ACHN (cell line): ENCODE measurements at places on chromosomes 1 and 21.
A peak's percentile ranks its signal among the peaks of the same experiment; 100 is the strongest.

GRCh38 chr21:38965241-38965640 lies 159.5 kb downstream of the ETS2 start:
- no peak for DNase-seq

- DNase-seq: no peak
Measured at GRCh38 chr21:35438643-35439404, 389.7 kb upstream of the RUNX1 start.

GRCh38 chr1:165367375-165367993 lies 11.0 kb upstream of the LMX1A start:
- peak; percentile 75 for DNase-seq

DNA sequence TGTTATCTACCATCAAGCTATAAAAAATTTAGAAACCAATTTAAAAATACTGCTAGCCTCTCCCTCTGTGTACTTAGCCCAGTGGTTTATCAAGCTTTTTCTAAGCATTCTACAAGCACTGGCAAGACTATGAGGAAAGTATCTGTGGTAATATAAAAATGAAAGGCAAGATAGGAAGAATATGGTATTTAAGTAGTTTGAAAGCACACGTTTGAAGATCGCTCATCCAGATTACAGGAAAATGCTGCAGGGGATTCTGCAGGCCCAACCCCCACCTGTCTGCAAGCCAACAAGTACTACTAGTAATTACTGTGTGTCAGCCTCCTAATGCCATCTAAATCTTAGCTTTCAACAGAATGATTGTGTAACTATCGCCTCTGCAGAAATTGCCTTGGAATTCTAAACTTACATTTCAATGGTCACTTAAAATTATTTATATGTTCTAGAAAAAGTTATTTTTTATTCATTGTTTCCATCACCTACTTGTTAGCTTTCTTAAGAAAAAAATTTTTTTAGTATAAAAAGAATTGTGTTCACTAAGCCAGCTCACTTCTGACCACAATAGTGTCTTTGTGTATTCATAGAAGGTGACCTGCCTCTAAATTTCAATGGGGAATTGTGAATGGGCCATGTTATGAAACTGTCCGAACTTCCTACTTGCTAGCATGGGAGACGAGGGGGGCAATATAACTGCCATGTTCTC lies 8.5 kb downstream of the ERRFI1 start:
- no peak for DNase-seq

GRCh38 chr1:232383455-232384123 lies 246.3 kb downstream of the SIPA1L2 start:
- DNase-seq: no peak

GRCh38 chr1:209609041-209609790 lies 25.7 kb downstream of the CAMK1G start:
- DNase-seq: no peak

GRCh38 chr1:6956488-6957159 lies 171.4 kb downstream of the CAMTA1 start:
- no peak for DNase-seq

DNA sequence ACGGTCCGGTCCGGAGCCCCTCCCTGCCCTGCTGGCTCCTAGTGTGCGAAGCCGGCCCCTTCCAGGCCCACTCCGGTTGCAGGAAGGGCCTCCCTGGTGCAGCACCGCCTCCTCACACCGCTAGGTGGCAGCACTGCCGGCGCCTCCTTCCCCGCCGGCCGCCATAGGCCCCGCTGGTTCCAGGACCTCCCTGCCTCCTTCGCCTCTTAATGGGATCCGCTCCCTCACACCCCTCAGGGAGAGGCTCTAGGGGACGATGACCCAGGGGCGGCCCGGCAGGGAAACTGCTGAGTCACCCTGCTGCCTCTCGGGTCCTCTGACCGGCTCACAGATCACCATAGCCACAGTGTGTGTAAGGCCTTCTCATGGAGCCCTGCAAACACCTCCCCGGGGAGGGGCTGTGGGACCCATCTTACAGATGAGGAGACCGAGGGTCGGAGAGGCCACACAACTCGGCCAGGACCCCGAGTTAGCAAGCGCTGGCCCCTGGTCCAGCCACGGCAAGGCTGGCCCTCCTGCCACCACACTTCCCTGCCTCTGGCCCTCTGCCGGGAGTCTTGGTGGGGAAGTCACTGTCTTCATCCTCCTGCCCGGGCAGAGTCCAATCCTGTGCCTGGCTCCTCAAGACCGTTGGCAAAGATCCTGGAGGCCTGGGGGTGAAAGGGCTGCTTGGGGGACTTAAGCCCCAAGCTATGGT lies 1.6 kb upstream of the AJAP1 start:
- DNase-seq: peak; percentile 50
